ENCODE measurements at places on chromosomes 12 and 14.

GRCh38 chr12:91424506-91424905 is 241.9 kb upstream of the DCN start:
- DNase-seq, result no peak

DNA sequence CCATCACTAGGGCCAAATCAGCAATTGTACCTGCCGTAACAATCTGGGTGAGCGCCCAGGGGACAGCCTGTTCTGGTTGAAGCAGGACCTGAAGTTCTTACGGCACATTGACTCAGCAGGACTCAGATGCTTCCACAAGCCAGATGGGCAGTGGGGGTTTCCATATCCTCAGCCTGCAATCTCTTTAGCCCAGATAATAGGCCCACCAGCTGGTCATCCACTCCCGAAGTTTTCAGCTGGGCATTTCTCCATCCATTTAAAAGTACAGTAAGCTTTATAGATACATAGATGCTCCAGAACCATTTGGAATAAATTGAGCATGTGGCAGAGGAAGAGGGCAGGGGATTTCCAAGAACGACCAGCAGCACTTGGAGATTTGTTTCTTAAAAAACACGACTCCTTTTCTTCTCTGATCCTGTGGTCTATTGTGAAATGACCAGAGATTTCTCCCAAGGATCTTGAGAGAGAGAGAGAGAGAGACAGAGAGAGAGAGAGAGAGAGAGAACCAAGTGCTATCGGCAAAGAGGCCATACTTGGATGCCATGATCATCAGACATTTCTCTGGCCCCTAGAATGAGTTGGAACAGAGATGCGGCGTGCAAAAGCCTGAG is 74.8 kb upstream of the PLXNC1 start:
- DNase-seq, result no peak

DNA sequence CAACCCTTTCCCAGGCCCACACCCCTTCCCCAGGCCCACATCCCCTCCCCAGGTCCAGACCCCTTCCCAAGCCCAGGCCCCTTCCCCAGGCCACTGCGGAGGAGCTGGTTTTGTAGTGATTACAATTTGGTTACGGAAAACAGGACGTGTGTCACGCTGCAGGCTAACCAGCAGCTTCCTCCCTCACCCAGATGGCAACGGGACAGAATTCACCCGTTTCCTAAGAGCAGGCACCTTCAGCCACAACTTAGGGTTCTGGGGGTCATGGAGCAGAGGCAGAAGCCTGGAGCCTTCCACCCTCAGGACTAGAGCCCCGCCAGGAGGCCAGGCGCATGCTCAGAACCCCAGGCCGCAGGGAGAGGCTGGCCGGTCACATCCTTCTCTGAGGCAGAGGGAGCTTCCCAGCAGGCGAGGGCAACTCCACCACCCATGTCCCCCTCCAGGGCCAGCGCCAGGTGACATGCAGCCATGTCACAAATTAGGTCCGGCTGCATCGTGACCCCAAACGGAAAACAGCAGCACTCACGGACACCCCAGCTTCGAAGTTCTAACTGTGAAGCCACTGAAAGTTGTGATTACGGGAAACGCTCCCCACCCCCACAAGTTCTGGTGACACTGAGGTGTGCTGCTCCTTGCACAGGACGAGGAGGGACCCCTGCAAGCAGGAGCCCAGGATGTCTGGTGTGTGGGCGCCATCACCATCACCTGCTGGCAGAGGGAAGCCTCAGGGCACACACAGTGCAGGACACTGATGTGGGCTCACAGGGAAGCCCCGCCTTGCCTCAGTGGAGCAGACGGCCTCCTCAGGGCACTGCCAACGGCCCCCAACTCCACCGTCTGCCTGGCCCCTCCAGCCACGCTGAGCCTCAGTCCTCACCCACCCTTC is 7.7 kb downstream of the BRF1 start:
- no peak for DNase-seq

DNA sequence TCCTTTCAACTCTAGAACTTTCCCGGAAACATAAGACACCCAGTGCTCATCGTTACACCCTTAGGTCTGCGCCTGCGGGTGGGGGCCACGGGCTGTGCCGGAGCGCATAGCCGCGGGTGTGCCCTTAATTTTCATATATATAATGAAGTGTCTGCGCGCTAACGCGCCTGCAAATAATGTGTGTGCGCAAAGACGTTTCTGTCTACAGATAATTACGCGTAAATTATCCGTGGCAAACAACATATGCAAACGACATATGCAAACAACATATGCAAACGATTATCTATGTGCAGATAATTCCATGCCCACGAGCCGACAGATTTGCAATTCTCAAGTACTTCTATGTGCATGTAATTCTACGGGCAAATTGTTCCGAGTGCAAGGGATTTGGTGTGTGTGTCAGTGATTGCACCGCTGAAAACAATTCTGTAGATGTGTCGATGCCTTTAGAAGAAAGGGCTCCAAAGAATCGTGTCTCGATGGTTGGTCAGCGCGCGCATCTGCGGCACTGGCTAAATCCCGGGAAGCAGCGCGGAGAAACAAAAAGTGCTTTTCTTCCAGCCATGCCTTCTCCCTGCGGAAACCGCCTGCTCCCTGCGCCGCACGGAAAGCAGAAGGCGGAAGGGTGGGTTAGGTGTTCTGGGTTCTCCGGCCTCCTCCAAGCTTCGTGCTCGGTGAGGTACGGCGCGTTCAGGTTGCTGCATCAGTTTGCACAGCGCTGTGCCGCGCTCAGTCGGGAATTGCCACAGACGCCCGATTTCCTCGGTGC is 34.5 kb upstream of the TBX5 start:
- no peak for DNase-seq

- no peak for DNase-seq
Measured at GRCh38 chr12:16716928-16717327, 111.0 kb upstream of the LMO3 start.

DNA sequence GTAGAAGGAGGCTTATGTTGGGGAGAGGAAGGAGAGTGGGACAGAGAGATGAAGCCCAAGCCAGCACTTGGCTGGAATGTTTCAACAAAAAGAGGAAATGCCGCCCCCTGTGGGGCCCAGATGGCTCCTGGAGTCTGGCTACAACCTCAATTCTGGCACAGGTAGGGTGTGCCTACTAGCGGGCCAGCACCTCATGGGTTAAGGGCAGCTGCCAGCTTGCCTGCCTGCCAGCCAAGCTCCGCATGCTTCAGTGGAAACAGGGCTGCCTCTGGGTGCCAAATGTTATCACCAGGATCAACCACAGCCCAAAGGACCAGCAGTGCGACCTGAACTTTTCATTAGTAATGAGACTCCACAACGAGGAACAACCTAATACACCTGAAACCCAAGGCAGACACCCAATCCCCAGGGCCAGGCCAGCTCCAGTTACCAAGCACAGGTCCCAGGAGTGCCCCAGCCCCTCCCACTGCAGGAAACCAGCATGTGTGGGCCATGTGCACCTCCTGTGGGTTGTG is 11.3 kb downstream of the RAB15 start:
- no peak for DNase-seq

- DNase-seq, result no peak
Measured at GRCh38 chr12:11875414-11875935, 195.3 kb upstream of the BCL2L14 start.
